ENCODE measurements at places on chromosomes 13 and 19.
A peak's percentile ranks its signal among the peaks of the same experiment; 100 is the strongest.

DNA sequence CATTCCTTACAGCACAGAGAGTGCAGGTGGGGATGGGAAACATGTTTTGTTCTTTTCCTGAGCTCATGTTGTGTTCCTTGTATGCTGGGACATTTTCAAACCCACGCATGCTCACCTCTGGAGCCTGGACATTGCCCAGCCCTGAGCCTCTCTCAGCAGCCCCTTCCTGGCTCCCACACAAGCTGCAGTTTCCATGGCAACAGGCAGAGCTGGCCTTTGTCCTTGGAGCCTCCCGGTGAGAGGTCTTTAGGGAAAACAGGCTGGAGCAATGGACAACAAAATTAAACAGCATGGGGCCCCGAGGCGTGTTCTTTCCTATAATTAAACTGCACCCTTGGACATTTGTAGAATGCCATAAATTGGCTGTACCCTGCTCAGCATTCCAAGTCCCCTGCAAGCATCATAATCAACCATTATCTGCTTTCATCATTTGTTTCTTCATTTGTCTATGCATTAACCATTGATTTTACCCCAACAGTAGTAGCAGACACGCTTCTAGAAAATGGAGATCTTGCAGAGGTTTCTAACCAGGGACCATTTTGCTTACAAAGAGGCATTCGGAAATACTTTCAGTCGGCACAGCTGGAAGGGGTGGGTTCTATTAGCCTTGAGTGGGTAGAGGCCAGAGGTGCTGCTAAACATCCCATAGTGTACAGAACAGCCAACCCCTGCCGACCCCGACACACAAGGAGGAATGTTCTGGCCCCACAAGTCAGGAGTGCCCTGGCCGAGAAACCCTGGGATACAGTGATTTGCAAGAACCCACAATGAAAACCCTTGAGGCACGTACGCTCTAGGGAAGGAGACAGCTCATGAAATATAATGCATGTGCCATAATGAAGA, 133.4 kb upstream of the PEG3 start:
- DNase-seq, result no peak

- no peak for DNase-seq
Observed at GRCh38 chr19:35392742-35393715, 22.2 kb downstream of the GPR42 start.

DNA sequence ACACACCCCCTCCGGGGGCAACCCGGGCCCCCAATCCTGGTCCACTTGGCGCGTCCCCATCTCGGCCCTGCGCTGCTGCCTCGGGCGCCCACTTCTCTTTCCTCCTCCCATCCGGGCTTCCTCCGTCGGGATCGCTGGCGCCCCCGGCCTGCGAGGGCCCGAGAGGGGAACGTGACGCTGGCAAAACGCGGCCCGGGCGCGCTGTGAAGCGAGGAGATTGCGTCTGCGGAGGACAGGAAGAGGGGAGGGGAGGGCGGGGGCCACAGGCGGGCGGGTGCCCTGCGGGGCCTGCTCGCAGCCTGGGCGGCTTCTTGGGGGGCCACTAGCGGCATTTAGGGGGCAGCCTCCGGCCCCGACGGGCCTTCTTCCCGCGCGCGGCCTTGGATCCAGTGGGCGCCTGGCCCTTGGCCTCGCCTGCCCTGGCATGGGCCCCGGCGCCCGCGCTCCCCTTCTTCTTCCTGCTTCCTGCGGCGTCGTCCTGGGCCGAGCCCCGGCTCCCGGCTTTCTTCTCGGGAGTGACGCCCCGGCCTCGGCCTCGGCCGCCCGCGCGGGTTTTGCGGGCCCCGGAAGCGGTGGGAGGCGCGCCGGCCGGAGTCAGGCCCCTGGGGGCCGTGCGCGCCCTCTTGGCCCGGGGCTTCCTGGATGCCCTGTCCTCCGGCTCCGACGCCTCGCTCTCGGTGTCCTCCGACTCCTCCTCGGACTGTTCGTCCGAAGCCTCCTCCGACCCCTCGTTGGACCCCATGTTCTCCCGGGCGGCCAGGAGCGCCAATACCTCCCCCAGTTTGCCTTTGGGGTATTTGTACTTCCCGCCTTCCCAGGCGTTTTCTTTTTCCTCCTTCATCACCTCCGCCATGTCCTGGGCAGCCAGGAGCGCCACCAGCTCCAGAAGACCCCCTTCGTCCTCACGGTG, 2.2 kb downstream of the PNMA8B start:
- DNase-seq, result no peak

GRCh38 chr13:44868397-44868796, 120.9 kb downstream of the NUFIP1 start:
- no peak for DNase-seq

DNA sequence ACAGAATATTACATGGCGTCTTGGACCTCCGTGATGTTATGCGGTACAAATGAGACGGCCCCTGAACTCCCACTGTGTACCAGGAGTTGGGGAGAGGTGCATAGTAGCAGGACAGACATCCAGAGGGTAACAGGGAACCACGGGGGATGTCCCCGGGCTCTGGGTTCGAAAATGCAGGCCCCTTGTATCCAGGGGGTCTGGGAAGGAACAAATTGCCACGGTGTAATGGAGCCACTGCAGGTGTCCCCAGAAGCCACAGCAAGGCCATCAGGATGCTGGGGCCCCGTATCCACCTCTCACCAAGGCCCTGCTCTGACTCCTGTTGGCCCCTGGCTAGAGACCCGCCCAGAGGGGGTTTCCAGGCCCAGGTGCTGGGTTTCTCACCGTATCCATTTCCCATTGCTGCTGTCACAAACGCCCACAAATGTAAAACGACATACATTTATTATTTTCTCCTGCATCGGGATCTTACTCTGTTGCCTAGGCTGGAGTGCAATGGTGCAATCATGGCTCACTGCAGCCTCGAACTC, 77.8 kb downstream of the INSR start:
- DNase-seq, result no peak

DNA sequence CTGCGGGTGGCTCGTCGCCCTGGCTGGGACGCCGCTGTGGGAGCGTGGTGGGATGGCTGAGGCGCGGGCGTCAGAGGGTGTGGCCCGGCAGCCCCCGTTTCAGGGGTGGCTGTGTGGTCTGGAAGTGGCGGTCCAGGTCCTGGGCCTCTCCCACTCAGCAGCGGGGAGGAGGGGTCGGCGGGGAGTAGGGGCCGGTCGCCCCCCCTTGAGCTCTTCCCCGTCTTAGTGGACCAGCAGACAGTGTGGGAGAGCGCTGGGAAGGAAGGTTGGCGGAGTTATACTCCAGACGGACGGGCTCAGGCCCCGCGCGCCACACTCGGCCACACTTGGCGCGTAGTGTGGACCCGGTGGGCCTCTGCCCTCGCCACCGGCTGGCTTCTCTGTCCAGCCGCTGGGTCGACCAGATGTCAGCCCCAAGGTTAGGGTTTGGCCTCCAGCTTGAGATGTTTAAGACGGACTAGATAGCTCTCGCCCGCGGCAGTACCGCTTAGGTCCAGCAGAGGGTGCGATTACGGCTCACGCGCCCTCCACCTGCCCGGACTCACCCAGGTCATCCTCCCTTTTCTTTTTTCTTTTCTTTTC, 21.7 kb upstream of the ZNF429 start:
- peak; percentile 75 for DNase-seq

GRCh38 chr13:51534041-51534817, 50.0 kb upstream of the WDFY2 start:
- DNase-seq, result no peak

DNA sequence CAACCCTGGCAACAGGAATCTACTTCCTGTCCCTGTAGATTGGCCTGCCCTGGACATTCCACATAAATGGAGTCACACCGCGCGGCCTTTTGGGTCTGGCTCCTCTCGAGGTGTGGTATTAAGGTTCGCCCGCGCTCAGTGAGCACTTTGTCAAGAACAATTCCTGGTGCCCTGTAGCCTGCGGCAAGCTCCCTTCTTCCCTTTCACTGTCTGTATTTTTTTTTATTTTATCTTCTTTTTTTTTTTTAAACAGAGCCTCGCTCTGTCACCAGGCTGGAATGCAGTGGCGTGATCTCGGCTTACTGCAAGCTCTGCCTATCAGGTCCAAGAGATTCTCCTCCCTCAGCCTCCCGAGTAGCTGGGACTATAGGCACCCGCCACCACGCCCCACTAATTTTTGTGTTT, 28.3 kb downstream of the PEX11G start:
- DNase-seq, result no peak

- DNase-seq, result no peak
Observed at GRCh38 chr13:111530137-111530870, 209.9 kb downstream of the TEX29 start.

Measured in breast epithelium (tissue), 4 donors.